NCI-H1694 (cell line): ENCODE measurements at places on chromosomes 1 and 21.

DNA sequence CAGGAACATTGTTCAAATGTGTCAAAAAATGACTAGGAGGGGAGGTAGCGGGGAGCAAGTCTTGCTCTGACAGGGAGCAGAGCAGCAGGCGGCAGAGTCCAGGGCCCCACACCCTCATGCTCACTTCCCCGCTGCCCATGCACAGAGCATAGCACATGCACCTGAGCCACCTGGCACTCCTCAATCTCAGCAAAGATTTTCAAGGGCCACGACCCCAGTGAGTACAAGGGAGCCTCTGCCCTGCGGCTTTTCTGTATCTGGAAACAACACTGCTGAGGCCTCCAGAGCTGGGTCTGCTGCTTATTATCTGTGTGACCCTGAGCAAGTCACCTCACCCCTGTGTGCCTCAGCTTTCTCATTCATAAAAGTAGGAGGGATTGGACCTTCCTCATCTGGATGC lies 1.1 kb upstream of the GJB3 start:
- no peak for DNase-seq

DNA sequence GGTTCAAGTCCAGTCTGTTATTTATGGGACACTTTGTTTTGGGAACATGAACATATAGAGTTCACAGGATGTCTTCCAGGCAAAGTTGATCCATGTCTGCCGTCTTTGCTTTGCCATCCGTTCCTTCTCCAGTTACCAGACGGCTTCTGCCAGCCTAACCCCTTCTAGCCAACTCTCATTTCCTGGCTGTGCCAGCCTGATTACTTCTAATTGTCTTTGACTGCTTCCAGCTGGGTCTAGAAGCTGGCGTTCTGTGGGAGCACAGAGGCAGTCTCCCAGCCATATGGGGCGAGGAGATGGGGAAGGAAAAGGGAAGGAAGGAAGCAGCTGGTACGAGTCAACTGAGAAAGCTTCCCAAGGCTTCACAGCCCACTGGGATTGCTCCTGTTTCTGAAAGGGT lies 3.1 kb upstream of the HUNK start:
- DNase-seq, result no peak

- no peak for DNase-seq
Measured at GRCh38 chr1:151056149-151056548, 3.3 kb downstream of the CDC42SE1 start.

- no peak for DNase-seq
Measured at GRCh38 chr1:51946300-51946699, 44.2 kb downstream of the RAB3B start.

- no peak for DNase-seq
Measured at GRCh38 chr1:3119725-3120124, 50.7 kb downstream of the PRDM16 start.

DNA sequence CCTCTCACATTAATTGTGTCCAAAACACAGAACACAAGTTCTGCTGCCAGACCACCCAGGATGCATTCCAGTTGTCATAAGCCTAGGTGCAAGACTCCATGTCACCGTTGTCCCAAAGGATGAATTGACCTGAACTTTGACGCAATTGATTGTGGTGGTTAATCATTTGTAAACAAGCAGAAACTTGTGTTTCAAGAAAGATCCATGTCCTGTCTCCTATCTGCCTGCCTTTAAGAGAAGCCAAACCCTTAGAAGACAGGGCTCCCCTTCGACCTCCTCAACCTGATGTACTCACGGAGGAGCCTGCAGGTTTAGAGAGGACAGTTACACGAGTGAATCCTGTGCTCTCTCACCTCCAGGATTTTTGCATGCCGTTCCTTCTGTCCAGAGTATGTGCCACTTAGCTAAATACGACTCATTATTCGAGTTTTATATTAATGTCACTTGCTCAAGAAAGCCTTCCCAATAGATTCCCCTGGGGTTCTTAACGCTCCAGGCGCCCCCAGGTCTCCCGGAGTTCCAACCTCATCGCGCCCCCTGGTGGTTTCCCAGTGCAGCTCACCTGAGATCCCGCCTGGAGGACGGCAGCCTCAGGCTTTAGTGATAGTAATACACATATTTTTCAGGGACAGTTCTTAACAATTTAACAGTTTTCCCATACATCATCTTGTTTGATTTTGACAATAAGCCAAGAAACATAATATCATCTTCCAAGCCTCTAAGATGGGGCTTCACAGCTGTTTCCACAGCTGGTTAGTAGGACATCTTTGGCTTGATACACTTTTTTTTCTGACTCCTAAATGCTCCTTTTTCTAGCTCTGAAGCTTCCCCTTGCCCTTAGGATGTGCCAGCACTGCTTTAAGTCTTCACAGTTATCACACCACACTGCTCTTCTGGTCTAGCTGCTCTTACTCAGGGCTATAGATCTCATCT lies 2.4 kb upstream of the C8B start:
- DNase-seq, result no peak

GRCh38 chr1:152410028-152410427 lies 4.0 kb downstream of the CRNN start:
- no peak for DNase-seq

DNA sequence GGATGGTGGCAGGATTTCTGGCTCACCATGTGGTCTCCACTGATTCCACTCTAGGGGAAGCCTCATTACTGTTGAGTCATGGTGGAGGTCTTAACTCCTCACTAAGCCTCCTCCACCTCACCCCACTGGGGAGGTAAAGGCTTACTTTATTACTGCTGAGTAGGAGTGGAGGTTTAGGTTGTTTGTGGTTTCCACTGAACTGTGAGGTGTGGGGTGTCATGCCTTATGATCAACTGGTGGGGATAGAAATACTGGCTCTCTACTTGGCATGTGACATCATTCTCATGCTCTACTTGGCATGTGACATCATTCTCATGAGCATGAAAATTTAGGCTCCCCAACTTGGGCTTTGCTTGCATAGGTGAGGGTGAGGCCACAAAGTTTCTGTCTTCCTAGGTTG lies 35.6 kb downstream of the COL6A1 start:
- no peak for DNase-seq

DNA sequence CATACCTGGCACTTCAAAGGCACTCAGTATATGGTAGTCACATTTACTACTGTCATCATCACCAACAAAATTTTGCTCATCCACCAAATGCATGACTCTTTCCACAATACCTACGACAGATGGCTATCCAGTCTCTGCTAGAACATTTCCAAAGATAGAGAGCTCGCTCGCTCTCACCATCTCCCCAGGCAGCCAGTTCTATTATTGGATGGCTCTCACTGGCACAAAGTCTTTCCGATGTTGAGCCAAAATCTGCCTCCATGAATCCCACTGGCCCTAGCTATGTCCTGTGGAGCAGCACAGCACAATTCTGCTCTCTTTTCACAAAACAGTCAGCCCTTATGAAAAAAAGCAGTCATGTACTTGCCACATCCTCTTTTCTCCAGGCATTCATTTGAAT lies 102.1 kb downstream of the DAB1 start:
- peak; percentile 12 for DNase-seq

- no peak for DNase-seq
Measured at GRCh38 chr21:36203603-36203889, 46.9 kb downstream of the DOP1B start.

DNA sequence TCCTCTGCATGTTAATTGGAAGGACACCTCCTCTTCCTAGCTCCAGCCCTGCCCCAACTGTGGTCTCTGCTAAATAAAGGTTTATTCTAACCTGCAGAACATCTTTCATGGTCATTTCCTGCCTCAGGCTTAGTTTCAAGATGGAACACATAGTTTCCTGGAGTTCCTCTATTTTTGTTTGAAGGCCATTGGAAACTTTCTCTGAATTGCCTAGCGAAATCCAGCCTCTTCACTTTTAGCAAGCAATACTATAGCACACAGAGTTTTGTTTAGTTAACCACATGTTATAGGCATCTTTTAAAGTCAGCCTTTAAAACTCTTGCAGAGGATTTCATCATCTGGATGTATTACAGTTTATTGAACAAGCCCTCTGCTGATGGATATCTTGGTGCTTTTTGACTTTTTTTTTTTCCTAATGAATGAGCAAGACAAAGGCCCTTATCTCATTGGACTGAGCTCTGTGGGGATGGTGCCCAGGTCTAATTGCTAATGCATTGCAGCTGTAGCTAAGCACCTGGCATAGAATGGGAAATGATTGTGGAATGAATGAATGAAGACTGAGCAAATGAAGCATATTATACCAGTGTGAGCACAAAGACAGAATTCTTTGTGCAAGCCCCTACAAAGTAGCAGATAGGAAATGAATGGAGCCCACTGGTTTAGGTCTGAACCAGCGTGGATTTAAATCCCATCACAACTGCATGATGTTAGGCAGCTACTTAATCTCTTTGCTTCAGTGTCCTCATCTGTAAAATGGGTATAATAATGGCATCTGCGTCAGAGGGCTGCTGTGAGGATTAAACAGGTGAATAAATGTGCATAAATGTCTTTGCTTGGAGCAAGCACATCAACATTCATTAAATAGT lies 641 bp upstream of the CFAP107 start:
- DNase-seq, result no peak

DNA sequence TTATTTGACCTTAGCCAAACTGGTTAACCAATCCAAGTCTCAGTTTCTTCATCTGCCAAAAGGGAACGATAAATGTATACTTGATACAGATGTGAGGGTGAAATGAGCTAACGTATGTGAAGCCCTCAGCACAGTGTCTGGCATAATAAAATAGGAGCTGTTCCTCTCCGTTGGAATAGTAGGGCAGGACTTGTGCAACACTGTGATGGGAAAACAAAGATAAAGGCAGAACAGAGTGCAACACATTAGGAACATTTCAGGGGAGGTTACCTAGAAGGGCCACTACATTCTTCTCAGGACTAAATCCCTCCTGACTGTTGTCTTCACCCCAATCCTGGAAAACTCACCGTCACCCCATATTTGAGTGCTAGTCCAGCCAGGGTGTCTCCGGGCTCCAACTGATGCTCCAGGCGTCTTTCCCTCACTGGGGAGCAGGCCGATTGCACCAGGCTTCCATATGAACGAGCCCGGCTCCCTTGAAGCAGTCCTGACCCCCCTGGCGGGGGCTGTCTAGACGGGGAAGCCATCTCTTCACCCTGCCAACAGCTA lies 896 bp downstream of the LYSMD1 start:
- DNase-seq, result no peak

DNA sequence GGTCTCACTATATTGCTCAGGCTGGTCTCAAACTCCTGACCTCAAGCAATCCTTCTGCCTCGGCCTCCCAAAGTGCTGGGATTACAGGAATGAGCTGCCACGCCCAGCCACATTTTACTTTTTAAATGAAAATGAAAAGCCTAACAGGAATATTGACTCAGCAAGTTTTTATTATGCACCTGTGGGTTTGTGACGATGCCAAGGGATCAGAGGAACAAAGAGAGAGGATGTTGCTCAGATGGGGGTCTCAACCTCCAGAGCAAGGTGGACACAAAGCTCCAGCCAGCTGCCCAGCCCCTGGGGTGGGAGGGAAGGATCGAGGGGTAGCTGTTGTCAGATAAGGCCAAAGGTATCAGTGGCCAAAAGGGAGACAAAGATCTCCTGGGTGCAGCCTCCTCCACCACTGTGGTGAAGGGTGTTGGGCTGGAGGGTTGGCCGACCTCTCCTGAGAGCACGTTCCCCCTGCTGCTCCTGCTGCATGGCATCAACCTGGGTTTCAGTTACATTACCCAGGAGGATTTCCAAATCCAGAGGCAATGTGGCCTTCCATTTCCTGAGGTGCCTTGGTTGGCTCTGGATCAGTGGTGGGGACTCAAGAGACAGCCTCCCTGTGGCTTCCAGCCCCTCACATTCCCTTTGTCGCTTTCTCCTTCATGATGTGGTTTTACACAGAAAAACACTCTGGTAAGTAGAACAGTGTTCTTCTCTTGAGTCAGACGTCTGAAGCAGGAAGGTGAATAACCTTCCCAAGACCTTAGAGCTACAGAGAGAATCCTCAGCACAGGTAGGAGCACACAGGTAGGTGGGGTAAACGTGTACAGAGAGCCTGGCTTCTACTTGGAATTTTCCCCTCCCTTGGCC lies 34.2 kb downstream of the ZNF496 start:
- DNase-seq, result no peak

DNA sequence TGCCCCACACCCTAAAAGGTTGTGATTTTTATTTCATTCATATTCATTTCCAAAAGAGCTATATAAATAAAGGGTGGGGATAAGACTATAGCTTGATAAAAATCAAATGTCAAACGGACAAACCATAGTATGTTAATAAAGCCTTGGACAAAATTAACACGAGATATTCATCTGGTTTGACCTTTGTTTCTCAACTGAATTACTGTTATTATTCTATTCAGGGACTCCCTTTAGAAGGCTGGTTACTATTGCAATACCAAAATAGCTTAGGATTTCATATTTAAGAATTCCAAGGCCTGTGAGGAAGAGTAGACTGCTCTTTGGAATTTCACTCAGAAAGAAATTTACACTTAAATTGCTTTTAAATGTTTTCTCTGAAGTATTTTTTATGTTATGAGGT lies 10.2 kb upstream of the PALMD start:
- no peak for DNase-seq

GRCh38 chr1:65493802-65494201 lies 73.3 kb downstream of the LEPR start:
- no peak for DNase-seq

DNA sequence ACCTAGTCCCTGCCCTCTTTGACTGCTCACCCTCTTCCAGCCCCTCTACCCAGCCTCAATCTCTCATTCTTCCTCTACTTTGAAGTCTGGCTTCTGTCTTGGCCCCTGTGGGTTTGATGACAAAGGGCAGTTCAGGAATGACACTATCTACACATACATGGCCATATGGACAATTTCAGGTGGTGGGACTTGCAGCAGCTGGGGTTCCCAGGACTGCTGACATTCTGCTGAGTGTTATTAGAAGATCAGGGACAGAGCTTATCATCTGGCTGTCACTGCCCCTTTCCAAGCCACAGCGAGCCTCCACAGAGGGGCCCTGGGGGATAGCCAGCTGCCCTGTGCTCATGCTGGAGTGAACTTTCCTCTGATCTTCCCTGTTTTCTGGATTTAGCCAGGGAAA lies 97.4 kb upstream of the IPO9 start:
- DNase-seq, result no peak

DNA sequence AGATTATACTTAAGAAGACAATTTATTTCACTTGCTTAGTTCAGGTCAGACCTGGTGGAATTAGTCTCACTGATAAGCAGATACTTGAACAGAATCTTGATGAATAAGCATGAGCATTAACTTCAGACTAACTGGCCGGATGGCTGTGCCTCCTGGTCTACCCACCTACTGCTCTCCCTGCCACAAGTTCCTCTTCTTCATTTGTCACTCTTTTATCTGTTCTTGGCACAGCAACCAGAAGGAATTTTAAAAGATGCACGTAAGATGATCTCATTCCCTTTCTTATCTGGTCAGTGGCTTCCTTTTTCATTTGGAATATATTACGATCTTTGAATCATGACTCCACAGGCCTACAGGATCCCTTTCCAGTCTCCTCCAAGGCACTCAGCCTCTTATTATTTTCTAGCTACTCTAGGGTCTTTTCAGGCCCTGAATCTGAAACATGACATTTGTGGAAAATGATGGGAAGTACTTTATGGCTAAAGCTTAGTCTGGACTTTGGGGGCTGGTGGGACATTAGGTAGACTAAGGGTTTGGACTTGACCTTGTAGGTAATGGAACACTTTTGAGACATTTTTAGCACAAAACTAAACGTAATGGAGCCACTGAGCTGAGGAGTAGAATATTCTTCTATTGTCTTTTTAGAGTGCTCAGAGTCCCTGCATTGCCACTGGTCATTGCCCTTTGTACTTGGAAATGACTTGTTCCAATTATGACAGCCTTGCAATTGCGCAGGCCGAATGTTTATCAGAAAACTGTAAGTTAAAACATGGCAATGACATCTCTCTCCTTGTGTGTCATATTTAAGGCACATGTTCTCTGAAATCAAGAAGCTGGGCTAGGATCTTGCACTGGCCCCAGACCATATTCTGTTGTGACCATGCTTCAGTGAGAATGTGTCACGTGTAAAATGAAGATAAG lies 16.0 kb downstream of the ST6GALNAC3 start:
- DNase-seq, result no peak
